ENCODE measurements at places on chromosomes 4 and X.

DNA sequence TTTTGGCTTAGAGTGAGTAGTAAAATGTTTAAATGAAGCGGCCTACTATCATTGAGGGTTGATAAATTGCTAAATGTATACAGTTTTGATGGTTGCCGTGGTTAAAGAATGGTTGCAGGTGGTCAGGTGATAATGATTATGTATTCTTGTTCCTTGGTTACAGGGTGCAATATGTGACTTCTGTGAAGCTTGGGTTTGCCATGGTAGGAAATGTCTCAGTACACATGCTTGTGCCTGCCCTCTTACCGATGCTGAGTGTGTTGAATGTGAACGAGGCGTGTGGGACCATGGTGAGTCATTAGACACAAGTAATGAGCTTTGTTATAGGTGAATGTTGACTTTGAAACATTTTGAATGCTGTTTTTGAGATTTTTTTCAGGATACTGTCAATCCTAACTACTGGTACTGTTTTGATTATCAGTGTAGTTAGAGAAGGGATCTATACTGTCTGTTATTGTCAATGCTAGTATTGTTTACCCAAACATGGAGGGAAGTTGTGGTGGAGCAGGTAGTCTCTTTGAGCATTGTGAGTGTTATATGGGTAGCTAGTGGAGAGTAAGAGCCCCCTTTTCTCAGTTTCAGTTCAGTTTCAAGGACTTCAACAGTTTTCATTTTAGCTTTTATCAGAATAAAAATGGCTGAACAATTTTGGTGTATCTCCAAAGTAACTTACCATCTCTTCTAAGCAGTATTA lies 8.9 kb downstream of the ZNF330 start:
- DNase-seq: no peak
- H3K4me1 ChIP-seq: peaks cover 14% of the 10 kb centered on the region
- no peak overlapping the region for H3K4me3 ChIP-seq
- H3K36me3 ChIP-seq: peaks cover 39% of the 10 kb centered on the region
- H3K27me3 ChIP-seq: no peaks in the 10 kb centered on the region

DNA sequence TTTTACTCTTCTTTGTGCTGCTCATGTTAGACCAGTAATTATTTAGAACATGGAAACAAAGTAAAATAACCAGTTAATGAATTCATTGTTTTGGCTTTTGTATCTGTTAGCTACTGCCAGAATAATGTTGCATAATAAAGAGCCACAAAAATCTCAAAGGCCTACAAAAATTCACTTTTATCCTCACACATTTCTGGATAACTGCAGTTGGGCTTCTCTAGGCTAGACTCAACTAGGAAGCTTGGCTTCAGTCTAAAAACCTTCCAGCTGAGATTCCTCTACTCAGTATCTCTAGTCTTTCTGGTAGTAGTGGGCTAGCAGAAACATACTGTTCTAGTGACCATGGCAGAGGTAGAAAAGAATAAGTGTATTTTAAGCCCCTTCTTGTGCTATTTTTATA lies 73.0 kb downstream of the FAT4 start:
- H3K36me3 ChIP-seq: no peaks in the 10 kb centered on the region
- no peaks in the 10 kb centered on the region for H3K4me1 ChIP-seq
- DNase-seq: no peak
- no peak overlapping the region for H3K4me3 ChIP-seq

- DNase-seq: peak; percentile 57
- H3K27ac ChIP-seq: peak overlapping the region; percentile 62
- no peaks in the 10 kb centered on the region for H3K36me3 ChIP-seq
These were observed 27.2 kb downstream of the TMSB4X start for GRCh38 chrX:13001961-13002671.

DNA sequence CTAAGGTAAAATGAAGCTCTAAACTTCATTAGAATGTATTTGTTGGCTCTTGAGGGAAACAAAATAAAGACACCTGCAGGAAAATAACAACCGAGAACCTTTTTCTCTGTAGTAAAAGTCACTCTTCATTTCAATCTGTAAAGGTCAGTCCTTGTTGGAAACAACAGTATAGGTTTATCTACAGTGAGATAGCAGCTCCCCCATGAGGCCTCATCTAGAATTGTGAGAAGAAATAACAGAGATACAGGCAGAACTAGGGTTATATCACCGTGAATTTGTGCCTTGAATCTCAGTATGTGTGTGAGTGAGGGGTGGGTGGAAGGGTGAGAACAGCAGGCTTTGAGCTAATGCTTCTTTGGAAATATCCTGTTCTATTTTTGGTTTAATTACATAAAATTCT lies 107.8 kb upstream of the FMR1 start:
- H3K27ac ChIP-seq: no peak overlapping the region
- peak; percentile 4 for DNase-seq
- no peaks in the 10 kb centered on the region for H3K4me1 ChIP-seq

- no peak for DNase-seq
- peaks cover 6% of the 10 kb centered on the region for H3K27me3 ChIP-seq
- H3K36me3 ChIP-seq: no peaks in the 10 kb centered on the region
- no peak overlapping the region for H3K27ac ChIP-seq
- no peak overlapping the region for H3K4me3 ChIP-seq
- H3K4me1 ChIP-seq: no peaks in the 10 kb centered on the region
These were observed 12.8 kb downstream of the SCD5 start for GRCh38 chr4:82785611-82786400.

DNA sequence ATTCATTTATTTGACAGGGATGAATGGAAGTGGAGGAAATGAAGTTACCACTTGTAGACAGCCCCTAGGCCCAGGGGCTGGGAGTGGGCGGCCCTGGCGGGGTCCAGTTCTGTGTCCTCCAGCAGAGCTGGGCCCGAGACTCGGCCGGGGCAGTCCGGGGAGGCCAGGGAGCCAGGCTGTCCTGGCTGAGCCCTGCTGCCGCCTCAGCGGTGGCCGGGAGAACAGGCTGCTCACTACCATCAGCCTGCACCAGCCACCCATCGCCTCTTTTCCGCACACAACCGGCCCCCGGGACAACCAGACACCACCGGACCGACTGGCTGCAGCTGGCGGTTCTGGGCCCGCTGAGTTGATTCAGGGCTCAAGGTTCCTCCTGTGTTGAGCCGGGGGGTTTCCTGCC lies 25.6 kb downstream of the CLDN34 start:
- H3K27me3 ChIP-seq: no peaks in the 10 kb centered on the region
- H3K4me3 ChIP-seq: no peak overlapping the region
- no peaks in the 10 kb centered on the region for H3K36me3 ChIP-seq
- H3K27ac ChIP-seq: no peak overlapping the region
- no peak for DNase-seq

- no peak overlapping the region for H3K27ac ChIP-seq
- H3K27me3 ChIP-seq: no peaks in the 10 kb centered on the region
These were observed 525.4 kb downstream of the CENPC start for GRCh38 chr4:67019686-67020437.

DNA sequence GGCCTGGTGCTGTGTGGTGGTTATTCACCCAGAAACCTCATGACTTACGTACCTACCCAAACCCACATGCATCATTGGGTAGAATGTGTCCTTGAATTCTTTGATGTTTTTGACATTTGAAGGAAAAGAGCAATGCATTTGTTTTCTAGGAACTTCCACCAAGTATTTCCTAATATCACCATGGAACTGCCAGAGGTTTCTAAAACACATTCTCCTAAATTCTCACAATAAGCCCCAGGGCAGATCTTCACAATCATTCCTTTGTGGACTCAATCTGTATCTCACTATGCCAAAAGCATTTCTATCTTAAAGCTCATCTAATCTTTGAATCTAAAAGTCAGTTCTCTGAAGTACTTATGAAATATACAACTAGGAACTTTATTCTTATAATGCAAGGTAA lies 8.3 kb upstream of the ODAM start:
- no peak overlapping the region for H3K4me3 ChIP-seq
- no peaks in the 10 kb centered on the region for H3K36me3 ChIP-seq
- no peaks in the 10 kb centered on the region for H3K4me1 ChIP-seq
- DNase-seq: no peak

GRCh38 chr4:38930204-38930603 lies 62.6 kb downstream of the FAM114A1 start:
- H3K36me3 ChIP-seq: no peaks in the 10 kb centered on the region
- H3K27ac ChIP-seq: no peak overlapping the region
- H3K4me3 ChIP-seq: no peak overlapping the region
- no peaks in the 10 kb centered on the region for H3K4me1 ChIP-seq
- no peak for DNase-seq
- H3K27me3 ChIP-seq: no peaks in the 10 kb centered on the region

DNA sequence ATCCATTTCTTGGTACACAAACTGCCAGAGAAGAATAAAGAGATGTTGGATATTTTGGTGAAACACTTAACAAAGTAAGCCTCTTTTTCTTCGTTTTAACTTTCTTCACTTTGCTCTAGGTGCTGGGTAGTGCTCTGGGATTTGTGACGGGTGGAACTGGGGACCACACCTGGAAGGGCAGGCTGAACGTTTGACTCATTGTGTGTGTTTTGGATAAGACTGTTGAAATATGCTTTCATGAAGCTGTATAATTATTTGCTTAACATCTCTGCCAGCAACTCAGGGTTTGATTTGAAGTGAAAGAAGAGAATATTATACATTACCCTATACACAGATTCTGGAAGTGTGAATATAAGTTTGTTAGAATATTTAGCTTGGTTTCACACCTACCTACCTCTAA lies 233.2 kb downstream of the ARHGAP10 start:
- no peak overlapping the region for H3K27ac ChIP-seq
- no peaks in the 10 kb centered on the region for H3K4me1 ChIP-seq
- peaks cover 7% of the 10 kb centered on the region for H3K36me3 ChIP-seq
- no peaks in the 10 kb centered on the region for H3K27me3 ChIP-seq
- H3K4me3 ChIP-seq: no peak overlapping the region
- DNase-seq: no peak

GRCh38 chr4:185128272-185129119 lies 14.6 kb upstream of the SLC25A4 start:
- peaks cover 32% of the 10 kb centered on the region for H3K27me3 ChIP-seq
- H3K36me3 ChIP-seq: no peaks in the 10 kb centered on the region
- H3K4me3 ChIP-seq: peak overlapping the region; percentile 62

DNA sequence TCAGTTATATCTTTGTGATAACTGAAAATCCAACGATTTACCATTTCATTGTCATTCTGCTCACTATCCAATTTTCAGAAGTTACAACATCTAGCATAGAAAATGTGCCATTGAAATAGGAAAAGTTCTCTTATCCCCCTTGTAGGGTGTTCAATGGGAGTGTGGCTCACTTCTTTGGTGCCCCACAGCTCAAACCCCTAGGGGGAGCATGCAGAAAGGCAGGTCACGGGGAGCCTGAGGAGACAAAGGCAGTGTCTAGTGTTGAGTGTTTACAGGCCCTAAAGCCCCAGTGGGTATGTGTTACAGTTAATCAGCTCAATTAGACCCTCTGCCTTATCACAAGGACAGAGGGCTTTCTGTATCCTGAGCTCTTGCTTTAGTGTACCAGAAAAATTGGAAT lies 243.4 kb upstream of the GRID2 start:
- no peak overlapping the region for H3K4me3 ChIP-seq
- DNase-seq: no peak
- no peaks in the 10 kb centered on the region for H3K36me3 ChIP-seq
- no peaks in the 10 kb centered on the region for H3K4me1 ChIP-seq
- H3K27ac ChIP-seq: no peak overlapping the region
- no peaks in the 10 kb centered on the region for H3K27me3 ChIP-seq

GRCh38 chrX:109472939-109473735 lies 8.7 kb downstream of the GUCY2F start:
- H3K4me3 ChIP-seq: no peak overlapping the region
- peak; percentile 64 for DNase-seq
- H3K27me3 ChIP-seq: no peaks in the 10 kb centered on the region
- peaks cover 7% of the 10 kb centered on the region for H3K4me1 ChIP-seq

- no peak overlapping the region for H3K27ac ChIP-seq
- no peaks in the 10 kb centered on the region for H3K27me3 ChIP-seq
- no peaks in the 10 kb centered on the region for H3K4me1 ChIP-seq
- no peaks in the 10 kb centered on the region for H3K36me3 ChIP-seq
These were observed 115.1 kb upstream of the GPM6A start for GRCh38 chr4:175927121-175927520.

DNA sequence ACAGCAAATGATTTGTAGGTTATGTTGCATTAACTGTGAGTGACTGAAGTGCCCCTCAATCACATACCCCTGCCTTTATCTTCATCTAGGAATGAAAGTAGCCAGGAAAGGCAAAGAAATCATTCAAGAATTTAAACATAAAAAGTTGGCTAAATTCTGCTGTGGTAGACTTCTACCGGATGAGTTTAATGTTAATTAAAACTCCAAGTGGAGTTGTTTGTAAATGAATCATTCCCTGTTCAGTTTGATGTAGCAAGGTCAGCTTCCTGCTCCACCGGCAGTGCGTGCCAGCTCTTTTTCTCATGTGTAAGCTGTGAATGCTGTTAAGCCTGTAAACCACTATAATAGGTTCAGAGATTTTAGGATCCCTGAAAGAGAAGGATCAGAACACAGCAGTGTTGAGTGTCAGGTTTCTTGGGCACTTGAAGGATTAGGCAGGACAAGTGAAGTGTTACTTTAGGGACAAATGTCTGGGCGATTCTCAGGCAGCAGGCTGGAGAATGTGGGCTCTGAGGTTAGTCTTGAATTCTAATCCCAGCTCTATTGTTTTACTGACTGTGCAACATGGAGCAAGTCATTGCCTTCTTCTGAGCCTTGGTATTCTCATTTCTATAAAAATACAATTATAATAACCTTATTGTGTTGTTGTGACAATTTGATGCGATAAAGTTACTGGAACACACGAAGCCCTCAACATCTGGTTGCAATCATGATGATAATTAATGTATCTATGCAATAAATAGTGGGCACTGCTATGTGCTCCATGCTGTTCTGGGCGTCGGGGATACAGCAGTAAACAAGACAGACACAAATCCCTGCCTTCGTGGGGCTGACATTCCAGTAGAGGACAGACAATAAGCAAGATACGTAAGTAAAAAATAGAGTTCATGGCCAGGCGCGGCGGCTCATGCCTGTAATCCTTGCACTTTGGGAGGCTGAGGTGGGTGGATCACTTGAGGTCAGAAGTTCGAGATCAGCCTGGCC lies 112.0 kb downstream of the SHROOM3 start:
- H3K27me3 ChIP-seq: peaks cover 2% of the 10 kb centered on the region
- no peak overlapping the region for H3K27ac ChIP-seq
- peaks cover 2% of the 10 kb centered on the region for H3K36me3 ChIP-seq
- no peak overlapping the region for H3K4me3 ChIP-seq
- DNase-seq: no peak

GRCh38 chrX:19513383-19513782 lies 1.9 kb downstream of the MAP3K15 start:
- H3K36me3 ChIP-seq: no peaks in the 10 kb centered on the region
- no peak overlapping the region for H3K27ac ChIP-seq
- no peak overlapping the region for H3K4me3 ChIP-seq
- H3K4me1 ChIP-seq: no peaks in the 10 kb centered on the region
- no peak for DNase-seq

DNA sequence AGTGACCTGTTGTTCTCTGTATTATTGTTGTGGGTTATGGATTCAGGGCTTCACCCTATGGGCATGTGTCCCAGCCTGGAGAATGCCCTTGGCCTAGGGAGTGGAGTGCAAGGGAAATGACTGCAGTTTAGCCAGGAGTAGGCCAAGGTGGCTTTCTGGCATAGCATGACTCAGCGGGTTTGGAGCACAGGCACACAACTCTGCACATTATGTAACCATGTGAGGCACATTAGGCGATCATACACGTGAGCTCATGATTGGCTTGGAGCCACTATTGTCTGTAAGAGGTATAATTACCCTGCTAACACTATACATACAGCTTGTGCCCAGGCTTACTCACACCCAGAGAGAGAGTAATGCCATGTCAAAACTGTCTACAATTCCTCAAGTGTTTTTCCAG lies 35.1 kb upstream of the TACR3 start:
- H3K4me1 ChIP-seq: no peaks in the 10 kb centered on the region
- H3K4me3 ChIP-seq: no peak overlapping the region
- H3K27ac ChIP-seq: no peak overlapping the region
- DNase-seq: no peak
- H3K36me3 ChIP-seq: no peaks in the 10 kb centered on the region

All from activated naive CD4-positive, alpha-beta T cell treated with anti-CD3 and anti-CD28 coated beads for 36 hours (primary cell).